Activated CD4-positive, CD25-positive, alpha-beta regulatory T cell treated with anti-CD3 and anti-CD28 coated beads, Interleukin-2, amount 50 U/mL, for 24 hours (primary cell): ENCODE measurements at places on chromosomes 7 and 10.
A peak's percentile ranks its signal among the peaks of the same experiment; 100 is the strongest.

- peak; percentile 39 for ATAC-seq
These were observed 111.7 kb upstream of the BTBD16 start for GRCh38 chr10:122159141-122159970.

DNA sequence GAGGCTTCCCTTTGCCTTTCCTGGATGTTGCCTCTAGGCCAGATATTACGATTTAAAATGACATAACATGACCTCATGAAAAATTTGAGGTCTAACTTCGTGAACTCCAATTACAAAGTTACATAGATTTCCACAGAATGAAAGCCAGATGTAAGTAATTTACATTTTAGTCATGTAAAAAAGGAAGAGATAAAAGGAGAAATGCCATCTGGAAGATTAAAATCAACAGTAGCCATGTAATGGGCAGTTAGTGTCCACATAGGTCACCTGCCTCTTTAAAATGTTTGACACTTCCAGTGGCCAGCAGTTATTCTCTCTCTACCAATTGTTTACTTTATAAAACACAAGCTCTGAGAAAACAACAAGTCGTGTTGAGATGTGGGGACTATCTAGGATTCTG is 4.1 kb upstream of the VSTM2A start:
- no peak for ATAC-seq

- ATAC-seq, result no peak
These were observed 15.8 kb downstream of the FLNC start for GRCh38 chr7:128845987-128846386.

DNA sequence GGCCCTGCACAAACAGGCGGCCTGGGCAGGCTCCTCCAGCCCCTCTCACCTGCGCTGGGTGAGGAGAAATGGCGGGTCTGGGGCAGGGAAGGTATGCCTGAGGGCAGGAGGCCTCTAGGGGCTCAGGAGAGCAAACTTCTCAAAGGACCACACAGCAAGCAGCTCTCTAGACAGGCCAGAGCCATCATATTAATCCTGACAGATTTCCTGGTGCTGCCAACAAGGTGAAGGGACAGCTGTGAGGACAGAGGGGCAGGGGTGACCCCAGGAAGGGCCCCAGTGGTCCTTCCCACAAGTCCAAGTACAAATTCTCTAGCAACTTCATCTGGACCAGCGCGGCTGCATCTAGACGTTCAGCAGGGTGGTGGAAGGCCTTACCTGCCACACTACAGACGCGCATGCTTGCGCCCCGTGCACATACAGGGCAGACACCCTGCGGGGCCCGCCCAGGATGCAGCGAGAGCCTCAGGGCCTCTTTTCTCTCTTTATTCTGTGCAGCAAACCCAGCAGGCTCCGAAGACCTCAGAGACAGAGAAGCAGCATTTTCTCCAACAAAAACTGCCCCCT is 62.1 kb downstream of the ZRANB1 start:
- no peak for ATAC-seq

DNA sequence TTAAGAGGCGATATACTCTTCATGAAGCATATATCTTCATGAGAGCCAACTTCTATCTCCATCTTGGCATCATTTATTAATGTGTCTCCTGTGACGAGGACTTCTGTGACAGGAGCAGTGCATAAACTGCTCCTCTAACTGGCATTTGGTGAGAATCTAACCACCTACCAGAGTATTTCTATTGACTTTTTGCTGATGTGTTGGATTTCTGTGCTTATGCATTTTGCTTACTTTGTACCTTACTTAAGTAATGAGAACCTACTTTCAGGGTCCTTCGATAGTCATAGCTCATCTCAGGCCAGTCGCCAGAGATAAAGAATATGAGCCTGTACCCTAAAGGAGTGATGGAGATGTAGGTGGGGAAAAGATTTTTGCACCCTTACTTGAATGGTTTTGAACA is 265.7 kb downstream of the SUGCT start:
- ATAC-seq, result no peak

DNA sequence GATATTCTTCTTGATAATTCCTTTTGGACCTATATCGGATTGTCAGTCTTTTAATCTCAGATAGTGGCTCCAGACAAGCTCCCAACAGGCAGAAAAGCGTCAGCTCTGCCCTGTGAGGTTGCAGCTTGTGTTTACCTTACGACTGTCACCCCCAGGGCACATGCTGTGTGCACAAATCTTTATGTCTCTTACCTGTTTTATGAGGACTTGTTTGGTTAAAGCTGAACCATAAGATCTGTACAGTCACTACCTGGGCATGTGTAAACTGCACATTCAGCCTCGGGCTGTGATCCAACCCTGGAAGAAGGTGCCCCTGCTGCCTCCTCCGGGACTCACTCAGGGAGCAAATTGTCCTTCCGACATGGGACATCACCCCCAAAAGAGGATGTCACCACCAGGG is 119.8 kb downstream of the GALNT17 start:
- no peak for ATAC-seq

GRCh38 chr10:22265839-22266537 is 48.2 kb upstream of the EBLN1 start:
- no peak for ATAC-seq

DNA sequence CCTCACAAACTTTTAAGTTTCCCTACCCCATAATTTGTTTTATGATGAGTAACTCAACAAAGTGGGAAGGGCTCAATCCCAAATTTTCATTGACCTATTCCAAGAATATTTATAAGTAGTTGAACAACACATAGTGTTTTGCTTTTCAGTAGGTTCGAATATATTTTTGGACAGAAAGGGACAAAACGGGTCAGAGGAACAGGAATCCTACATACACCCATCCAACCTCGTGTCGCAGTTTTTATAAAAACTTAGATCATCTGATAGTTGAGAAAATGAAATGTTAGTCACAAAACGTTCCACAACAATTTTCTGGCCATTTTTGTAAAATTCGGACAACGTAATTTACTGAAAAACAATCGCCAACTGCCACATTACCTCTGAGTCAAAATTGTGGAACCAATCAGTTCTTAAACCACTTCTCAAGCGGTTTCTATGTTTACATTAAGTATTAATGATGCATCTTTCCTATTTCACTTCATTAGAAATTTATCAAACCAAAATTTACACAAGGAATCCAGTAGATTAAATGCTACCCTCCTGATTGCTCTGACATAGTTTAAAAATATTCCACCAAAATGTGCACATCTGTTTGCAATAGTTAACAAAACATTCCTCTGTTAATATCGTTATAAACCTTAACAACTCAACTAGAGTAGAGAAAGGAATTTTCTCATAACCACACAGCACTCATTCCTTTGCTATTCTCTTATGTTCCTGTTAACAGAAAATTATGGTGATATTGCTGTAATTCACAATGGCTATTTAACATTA is 6.3 kb downstream of the WNT16 start:
- ATAC-seq, result no peak

GRCh38 chr7:74183653-74184450 is 9.7 kb downstream of the EIF4H start:
- ATAC-seq, result peak; percentile 95

DNA sequence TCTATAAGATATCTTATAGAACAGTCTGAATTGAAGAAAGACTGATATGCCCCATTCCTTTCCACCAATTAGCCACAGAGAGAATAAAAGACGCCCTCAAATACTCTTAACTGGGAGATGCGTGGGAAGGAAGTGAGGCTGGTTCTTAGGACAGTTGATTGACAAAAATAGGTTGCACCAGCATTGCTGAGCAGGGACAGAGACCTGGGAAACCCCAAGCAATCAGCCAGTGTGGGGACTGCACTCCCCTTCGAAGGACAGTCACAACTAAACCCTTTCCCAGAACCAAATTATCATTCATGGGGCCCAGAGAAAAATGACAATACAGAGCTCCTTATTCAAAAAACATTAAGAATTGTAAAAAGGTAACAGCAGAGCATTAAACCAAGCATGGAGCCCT is 196.9 kb upstream of the GHITM start:
- ATAC-seq, result no peak

GRCh38 chr10:130656187-130656575 is 520.0 kb downstream of the GLRX3 start:
- ATAC-seq, result no peak

DNA sequence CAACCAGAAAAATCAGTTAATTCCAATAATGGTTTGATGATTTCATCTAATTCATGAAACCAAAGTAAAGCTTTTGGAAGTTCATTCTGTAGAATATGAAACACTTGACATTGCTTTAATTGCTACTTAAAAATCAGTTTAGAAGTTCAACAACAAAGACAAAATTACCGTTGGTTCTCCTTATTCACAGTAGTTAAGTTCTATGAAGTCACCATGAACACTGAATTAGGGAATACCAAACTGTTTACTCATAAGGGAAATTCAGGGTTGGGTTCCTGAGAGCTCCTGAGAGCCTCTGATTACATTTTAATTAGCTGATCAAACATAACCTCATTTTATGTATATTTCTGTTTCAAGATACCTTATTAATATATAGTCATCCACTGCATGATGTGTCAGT is 46.2 kb downstream of the ZNF438 start:
- ATAC-seq, result peak; percentile 59

- no peak for ATAC-seq
These were observed 36.1 kb downstream of the ETV1 start for GRCh38 chr7:13953368-13953767.

DNA sequence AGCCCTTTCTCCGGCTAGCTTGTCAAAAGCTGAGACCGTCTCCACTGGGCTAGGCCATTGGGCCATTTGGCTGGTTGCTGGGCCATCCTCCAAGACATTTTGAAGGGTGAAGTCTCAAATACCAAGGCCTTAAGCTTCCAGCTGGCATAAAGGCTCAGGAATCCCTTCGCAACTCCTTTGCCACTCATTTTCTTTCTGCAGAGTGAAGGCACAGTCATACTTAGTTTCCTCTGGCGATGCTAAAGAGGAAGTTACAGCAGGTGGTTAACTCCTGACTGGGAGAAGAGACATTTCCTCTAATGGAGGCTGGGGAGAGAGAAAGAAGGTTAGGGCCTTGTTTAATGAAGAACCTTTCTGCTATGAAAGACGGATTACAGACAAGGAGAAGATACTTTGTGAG is 4.8 kb upstream of the REPIN1 start:
- no peak for ATAC-seq

GRCh38 chr7:216360-217300 is 24.3 kb downstream of the FAM20C start:
- ATAC-seq, result no peak

DNA sequence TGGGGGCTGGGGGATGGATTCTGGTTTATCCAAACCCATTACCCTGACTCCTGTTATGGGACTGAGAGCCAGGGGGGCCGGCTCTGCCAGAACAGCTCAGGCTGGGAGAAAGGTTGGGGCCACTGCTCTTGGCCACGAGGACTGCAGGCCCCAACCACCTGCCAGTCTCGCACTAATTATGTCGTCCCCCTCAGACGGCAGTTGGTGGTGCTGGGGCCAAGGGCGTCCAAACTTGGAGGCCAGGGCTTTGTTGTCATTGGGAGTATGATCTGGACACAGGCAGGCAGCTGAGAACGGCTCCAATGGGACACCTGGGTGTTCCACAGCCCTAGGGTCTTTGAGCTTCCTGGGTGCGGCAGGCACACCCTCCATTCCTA is 34.7 kb downstream of the DRGX start:
- ATAC-seq, result no peak

DNA sequence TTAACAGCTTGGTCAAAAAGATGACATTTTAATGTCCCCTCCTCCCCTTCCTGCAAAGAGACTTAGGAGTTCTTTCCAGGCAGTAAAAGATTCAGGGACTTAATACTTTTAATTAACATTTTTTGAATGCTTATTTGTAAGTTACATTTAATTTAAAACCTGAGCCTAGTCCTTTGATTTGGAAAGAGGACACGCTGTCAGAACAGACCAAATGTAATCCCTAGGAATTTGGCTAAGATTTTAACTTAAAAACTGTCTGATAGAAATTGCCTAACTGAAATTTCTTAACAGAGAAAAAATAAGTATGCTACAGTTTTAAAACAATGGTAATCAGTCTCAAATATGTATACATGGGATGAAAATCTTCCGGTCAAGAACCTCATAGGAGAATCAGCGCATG is 98.5 kb downstream of the NRP1 start:
- ATAC-seq, result no peak

DNA sequence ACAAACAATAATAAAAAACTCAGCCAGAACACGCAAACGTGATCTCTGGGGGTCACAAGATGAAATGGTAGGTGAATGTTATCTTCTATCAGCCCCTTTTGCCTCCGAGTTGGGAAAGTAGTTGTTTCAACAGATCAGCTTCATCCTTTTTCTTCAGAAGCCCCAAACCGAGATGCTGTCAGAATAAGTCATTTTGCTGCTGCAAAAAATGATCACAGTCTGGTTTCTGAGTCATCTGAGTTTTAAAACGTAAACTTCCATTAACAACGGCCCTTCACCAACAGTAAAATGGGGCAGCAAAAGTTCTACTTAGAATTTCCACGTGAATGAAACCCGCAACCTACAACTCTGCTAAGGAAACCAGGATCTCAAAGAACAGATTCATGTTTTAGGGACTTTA is 44.9 kb downstream of the JCAD start:
- no peak for ATAC-seq

- no peak for ATAC-seq
These were observed 171.8 kb downstream of the NXPH1 start for GRCh38 chr7:8605221-8605620.

- ATAC-seq, result no peak
These were observed 369.2 kb upstream of the KLF6 start for GRCh38 chr10:4154191-4154715.

DNA sequence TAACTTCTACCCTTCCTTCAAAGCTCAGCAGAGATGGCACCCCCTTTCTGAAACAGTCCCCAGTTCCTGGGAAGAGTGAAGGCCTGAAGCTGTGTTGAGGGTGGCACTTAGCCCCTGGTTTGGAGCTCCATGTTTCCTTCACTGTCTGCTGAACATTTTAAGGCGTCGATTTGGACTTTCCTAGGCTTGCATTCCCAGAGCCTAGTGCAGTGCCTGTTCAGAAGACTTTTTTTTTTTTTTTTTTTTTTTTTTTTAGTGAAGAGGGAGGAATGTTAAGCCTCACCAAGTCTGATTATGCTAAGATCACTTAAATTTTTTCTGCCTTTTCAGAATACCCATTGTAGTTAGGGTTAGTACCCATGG is 97.0 kb downstream of the PFKFB3 start:
- ATAC-seq, result no peak

DNA sequence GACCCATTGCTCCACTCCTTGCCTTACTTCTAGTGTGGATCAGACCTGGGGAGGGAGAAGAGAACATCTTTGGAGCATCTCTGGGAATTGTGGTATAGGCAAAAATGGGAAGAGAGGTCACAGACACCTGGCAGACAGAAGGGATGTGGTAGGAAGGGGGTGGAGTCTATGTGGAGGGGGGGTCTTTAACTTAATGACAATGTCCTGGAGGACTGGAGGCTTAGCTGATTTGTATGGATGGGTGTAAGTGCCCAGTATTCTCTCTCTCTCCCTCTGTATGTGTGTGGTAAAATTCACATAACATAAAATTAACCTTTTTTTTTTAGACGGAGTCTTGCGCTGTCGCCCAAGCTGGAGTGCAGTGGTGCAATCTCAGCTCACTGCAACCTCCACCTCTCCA is 3.1 kb upstream of the LDB1 start:
- no peak for ATAC-seq

GRCh38 chr10:102146971-102147428 is 5.2 kb upstream of the NOLC1 start:
- no peak for ATAC-seq

- ATAC-seq, result no peak
These were observed 209.6 kb upstream of the PLXNA4 start for GRCh38 chr7:132785870-132786269.

- no peak for ATAC-seq
These were observed 83.7 kb upstream of the EFCAB10 start for GRCh38 chr7:105664816-105665525.

- no peak for ATAC-seq
These were observed 307.6 kb upstream of the PHYHIPL start for GRCh38 chr10:58868736-58869435.

- no peak for ATAC-seq
These were observed 601.1 kb downstream of the ARL4A start for GRCh38 chr7:13288516-13288915.

- ATAC-seq, result no peak
These were observed 3.1 kb upstream of the STK32C start for GRCh38 chr10:132310701-132311337.
